ENCODE measurements at places on chromosomes 6 and 20.

GRCh38 chr6:168127384-168127868 is 48.4 kb upstream of the FRMD1 start:
- DNase-seq: no peak

- no peak for DNase-seq
Measured at GRCh38 chr6:19905584-19905983, 68.4 kb downstream of the ID4 start.

DNA sequence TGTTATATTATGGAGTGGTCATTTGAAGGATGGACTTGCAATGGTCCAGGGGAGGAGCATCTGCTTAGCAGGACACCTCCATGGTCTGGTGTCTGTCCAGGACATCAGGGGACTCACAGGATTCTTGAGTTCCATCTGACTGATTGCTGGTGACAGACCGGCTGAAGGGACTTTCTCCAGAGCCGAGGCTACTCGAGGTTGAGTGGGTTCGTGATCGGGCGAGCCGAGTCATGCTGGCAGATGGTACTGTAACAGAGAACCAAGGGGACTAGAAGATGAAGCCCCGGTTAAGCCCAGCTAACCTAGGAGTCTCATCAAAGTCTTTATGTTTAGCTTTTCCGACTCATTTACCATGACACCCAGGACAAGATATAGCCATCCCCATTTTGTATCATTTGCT is 7.5 kb upstream of the SLA2 start:
- DNase-seq: no peak

DNA sequence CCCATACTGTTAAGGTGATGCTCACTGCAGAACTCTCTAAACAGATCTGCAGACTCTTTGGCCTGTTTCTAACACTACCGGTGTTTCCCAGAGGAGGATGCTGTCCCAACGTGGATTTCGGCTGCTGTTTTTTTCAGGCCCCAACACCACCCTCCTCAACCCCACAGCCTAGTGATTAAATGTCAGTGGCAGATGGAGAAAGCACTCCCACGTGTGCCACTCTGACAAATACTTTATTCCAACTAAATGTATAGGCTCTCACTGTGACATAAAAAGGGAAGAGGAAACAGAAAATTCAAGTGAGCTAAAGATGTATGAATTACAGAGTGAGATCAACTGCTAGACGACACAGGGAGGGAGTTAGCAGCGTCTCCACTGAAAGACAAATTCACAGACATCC is 3.6 kb downstream of the TBC1D20 start:
- no peak for DNase-seq

DNA sequence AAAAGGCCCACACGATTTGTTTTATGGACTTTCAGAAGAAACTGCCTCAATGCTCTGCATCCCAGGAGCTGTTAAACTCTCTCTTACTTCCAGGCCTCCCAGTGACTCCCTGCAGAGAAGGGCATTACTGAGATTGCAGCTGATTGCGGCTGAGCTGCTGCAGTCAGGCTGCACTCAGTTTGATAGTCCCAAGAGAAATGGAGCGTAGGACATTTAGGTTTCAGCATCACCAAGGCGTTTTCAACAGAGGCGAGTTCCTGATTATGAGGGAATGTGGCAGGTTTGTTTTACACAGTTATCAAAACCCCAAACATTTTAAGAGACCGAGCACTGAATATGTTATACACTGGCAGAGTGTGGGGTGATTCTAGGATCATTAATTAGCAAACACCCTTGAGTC is 145.6 kb downstream of the TBX18 start:
- no peak for DNase-seq

GRCh38 chr20:17843246-17844132 is 125.1 kb downstream of the SNX5 start:
- DNase-seq: peak; percentile 87

- no peak for DNase-seq
Measured at GRCh38 chr20:58870293-58871014, 17.9 kb downstream of the GNAS start.

GRCh38 chr20:3166913-3167342 is 6.4 kb downstream of the LZTS3 start:
- no peak for DNase-seq

- no peak for DNase-seq
Measured at GRCh38 chr6:9717568-9717967, 697.3 kb downstream of the TFAP2A start.

DNA sequence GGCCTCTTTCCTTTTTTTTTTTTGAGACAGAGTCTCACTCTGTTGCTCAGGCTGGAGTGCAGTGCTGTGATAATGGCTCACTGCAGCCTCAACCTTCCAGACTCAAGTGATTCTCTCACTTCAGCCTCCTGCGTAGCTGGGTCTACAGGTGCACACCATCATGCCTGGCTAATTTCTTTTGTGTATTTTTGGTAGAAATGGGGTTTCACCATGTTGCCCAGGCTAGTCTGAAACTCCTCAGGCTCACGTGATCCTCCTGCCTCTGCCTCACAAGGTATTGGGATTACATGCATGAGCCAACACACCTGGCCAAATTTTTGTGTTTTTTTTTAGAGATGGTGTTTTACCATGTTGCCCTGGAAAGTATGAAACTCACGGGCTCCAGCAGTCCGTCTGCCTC is 29.3 kb downstream of the SRC start:
- DNase-seq: no peak

DNA sequence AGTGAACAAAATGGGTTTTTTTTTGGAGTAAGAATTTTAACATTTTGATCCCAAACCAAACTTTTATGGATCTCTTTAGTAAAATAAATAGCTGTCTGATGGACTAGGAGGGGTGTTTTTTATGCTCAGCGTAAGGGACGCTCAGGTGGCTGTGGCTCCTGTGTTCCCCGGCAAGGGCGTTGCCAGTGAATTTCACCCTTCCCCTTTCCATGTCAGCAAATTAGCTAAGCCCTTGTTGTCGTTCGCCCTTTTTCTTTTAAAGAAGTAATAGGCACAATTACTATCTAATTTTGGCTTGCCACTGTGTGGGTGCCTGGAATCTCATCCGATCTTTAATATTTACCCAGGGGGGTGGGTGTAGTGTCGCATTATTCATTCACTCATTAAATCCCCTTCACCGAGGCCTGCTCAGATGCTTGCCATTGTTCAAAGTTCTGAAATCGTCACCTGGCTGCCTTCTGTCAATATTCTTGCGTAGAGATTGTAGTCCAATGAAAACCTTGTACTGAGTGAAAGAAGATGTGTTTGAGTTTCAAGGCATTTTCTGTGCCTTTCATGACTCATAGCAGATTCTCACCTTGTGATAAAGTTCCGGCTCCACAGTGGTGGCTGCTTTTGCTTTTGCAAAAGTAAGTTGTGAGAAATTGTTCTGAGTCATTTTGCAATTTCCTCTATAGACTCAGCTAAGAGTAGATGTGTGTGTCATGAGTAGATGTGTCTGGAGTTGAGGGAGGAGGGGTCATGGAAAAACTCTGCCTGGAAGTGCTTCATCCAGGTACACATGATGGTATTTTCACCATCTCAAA is 40.0 kb upstream of the CLDN20 start:
- DNase-seq: peak; percentile 62

DNA sequence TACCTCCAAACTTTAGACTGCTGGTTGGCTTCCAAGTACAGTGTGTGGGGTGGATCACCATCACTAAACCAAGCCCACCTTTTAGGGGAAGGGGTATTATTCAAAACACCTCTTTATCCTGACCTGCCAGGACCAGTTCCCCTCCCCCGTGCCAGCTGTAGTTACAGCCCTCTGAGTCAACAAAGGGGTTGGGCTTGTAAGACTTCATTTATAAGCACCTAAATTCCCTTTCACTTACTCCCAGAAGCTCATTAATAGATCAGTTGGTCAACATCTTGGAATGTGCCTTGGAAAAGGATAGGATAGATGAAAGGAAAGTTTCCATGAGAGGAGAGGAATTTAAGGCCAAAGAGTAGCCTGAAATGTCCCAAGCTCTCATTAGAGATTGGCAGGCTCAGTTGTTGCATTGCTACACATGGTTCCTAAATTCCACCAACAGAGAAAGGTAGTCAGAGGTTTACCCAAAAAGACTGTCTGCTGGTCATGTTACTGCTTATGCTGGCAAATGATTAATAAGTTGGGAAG is 59.2 kb downstream of the TNFAIP3 start:
- peak; percentile 72 for DNase-seq

DNA sequence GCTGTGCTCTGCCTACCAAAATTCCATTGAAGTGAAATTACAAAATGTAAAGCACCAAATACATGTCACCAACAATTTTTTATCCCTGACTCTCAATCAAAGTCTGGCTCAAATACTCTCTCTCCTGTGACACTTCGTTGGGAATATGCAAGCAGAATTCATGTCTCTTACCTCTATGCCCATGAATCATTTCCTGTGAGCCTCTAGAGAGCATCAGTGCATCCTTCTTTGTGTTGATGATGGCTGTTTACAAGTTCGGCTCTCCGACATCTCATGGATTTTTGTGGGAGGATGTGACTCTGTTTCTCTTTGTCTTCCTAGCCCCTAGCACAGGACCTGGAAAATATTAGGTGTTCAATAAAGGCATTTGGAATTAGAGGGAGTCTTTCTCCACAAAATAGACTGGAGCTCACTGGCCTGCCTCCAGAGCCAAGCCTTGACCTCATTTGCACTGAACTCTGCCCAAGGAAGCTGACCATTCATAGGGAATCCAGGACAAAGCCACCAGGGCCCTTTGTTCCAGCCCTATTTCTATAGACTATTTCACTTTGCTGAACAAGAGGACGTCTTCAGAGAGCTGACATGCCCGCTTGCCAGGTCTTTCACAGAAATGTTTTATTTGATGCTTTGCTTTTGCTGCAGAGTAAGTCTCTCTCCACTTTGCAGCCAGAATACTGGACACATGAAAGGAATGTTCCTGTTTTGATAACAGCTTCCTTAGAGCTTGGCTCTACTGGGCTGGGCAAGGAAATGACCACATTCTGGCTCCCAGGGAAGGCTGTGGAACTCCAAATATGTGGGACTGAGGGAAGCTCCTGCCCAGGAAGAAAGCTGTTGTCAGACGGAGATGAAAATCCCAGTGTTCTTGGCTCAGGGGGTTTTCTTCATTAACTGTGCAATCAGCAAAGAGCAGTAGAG is 194.5 kb upstream of the CDYL start:
- DNase-seq: peak; percentile 74

- no peak for DNase-seq
Measured at GRCh38 chr6:163883984-163884383, 469.5 kb downstream of the QKI start.

GRCh38 chr6:7434672-7435071 is 45.1 kb downstream of the RIOK1 start:
- no peak for DNase-seq

DNA sequence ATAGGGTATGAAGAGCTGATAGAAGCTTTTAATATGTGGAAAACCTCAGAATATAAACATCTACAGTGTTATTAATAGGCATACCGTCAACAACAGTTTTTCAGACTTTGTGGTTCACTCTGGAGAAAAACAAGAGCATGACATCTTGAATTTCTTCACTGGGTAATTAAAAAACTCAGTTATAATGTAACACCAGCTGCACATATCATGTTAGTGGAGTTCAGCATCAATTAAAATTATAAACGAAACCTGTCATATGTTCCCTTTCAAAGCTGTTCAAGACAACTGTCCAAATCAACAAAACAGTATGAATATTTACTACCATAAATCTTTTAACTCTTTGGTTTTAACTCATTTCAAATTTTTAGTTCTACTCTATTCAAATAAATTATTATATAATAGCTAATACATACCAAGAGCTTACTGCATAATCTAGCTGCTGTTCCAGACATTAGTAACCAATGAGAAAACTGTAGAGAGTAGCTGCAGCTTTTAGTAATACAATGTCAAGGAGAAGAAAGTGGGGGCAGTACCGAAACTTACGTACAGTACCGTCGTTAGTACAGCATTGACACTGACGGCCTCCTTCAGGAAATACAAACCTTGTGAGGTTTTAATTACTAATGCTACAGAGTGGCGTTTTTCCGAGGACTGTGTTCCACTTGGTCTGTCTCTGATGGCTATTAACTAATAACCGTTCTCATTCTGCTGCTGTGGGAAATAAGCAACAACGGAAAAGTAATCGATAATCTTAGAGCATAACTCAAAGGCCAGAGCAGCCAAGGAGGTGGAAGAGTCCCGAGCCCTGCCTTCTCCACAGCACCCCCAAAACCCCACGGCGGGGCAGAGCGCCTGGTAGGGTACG is 532 bp upstream of the PM20D2 start:
- no peak for DNase-seq

DNA sequence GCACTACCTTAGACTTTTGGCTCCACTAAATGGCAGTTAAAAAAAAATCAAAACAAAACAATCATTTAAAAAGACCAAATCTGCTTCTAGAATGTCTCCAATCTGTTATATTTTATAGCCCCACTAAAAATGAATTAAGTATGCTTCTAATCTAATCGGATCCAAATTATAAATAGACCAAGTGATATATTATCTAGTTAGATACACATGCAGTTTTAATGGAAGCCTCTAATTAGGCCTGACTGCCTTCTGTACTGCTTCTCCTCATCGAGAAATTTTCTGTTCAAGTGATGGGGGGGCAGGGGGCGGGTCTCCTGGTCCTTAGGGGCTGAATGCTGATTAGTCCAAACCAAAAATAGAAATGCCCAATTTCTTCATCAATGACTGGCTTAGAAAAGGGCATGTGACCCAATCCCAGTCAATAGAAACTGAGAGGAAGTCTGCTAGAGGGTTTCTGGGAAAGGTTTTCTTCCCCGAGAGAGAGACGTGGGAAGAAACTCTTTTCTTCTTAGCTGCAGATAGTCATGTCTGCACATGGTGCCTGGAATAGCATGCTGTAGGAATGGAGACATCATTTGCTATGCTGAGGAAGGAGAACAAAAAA is 6.9 kb downstream of the SESN1 start:
- DNase-seq: no peak

GRCh38 chr6:56531839-56532595 is 110.7 kb downstream of the DST start:
- no peak for DNase-seq

DNA sequence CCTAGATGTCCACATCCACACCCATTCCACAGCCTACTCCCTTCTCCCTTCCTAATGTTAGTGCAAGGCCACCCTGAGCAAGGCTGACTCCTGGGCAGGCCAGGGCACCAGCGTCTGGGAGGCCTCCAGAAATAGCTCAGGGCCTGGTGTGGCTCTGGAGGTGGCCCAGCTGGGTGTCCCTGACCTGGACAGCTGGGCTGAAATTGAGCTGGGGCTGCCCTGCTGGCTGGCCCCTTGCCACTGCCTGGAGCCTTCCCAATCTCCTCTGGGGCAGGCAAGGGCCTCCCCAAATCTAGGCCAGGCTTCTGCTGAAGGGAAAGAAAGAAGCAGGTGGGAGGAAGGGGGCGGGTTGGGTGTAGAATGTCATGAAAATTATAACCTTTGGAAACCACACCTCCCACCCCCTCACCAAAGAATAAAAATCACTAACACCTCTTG is 2.1 kb downstream of the FAM110A start:
- DNase-seq: no peak

DNA sequence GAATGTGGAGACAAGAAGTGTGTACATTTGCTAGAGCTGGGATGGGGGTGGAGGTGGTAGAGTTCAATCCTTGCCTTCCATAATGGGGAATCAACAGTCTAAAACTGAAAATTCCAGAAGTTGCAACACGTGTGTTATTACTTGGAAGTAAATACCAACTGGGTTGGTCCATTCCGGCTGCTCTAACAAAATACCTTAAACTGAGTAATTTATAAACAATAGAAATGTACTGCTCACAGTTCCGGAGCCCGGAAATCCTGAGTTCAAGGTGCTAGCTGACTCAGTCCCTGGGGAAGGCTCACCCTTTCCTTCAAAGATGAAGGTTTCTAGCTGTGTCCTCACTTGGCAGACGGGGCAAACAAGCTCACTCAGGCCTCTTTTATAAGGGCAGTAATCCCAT is 59.0 kb downstream of the RIN2 start:
- peak; percentile 77 for DNase-seq

GRCh38 chr20:61684583-61685235 is 381.0 kb downstream of the TAF4 start:
- DNase-seq: no peak

Data from GM04504 (cell line).